Cortex of kidney (tissue), 1 donor: ENCODE measurements at places on chromosomes 2 and 18.

DNA sequence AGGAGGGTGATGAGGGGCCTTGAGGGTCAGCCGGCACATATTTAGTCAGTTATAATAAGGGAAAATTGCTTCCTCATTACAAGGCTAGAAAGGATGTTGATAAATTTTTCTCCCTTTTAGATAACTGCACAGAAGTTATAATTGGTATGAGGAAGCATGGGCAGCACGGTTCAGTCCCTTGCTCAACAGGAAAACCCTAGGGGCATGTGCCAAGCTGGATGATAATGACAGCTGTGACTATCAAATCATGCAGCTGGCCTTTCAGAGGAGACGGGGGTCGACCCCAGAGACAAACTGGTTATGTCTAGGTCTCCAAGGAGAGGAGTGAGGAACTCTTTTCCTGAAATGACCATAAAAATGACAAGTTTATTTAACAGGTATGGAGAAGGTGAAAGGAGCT lies 448.1 kb upstream of the VRK2 start:
- no peak for DNase-seq

GRCh38 chr2:117308861-117309770 lies 505.4 kb upstream of the DDX18 start:
- DNase-seq = no peak

GRCh38 chr2:230902180-230902899 lies 22.7 kb downstream of the GPR55 start:
- no peak for DNase-seq

- no peak for DNase-seq
Measured at GRCh38 chr2:233865838-233866237, 2.3 kb downstream of the MSL3B start.
